ENCODE measurements at places on chromosomes 2 and 18.

DNA sequence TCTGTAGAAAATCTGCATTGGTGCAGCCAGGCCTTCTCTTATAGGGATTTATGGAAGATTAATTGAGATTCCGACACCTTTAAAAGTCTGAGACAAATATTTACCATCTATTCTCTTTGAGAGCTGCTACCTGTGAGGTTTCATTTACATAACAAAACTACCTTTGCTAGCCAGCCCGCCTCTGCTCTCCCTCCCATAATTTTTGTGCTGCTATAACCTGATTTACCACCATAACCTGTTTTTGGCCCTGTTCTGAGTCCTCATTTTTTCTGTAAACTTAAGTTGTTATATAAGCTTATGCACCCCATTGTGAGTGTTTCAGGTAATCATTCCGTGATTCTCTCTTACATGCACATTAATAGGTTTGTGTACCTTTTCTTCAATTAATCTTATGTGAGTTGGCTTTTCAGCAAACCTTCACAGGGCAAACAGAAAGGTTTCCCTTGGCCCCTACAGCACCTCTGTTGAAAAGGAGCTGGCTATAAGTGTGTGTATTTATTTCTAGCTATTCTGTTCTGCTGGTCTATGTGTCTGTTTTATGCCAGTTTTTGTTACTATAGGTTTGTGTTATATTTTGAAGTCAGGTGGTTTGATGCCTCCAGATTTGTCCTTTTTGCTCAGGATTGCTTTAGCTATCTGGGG lies 114.9 kb upstream of the XIRP2 start:
- DNase-seq, result no peak

DNA sequence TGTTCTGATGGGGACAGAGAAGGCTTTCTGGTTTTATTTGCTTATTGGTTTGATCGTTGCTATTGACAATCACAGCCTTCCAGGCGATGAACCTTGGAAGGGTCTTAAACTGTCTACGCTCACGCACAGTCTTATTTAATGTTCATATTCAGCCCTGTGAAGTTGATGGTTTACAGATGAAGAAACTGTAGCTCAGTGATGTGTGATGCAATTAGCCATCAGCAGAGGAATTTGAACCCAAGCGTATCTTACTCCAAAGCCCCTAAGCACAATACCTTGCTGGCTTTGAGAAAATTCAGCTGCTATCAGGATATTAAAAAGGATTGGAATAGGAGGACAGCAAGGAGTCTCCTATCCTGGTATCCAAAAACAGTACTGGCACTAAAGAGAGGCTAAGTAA lies 98.3 kb upstream of the STPG4 start:
- no peak for DNase-seq

GRCh38 chr18:48942554-48943261 lies 8.1 kb downstream of the SMAD7 start:
- DNase-seq, result no peak

GRCh38 chr2:171081649-171082111 lies 79.0 kb downstream of the TLK1 start:
- DNase-seq, result no peak

GRCh38 chr2:188678882-188679281 lies 295.3 kb upstream of the COL3A1 start:
- no peak for DNase-seq

- no peak for DNase-seq
These were observed 7.5 kb downstream of the C18orf32 start for GRCh38 chr18:49479381-49480137.

DNA sequence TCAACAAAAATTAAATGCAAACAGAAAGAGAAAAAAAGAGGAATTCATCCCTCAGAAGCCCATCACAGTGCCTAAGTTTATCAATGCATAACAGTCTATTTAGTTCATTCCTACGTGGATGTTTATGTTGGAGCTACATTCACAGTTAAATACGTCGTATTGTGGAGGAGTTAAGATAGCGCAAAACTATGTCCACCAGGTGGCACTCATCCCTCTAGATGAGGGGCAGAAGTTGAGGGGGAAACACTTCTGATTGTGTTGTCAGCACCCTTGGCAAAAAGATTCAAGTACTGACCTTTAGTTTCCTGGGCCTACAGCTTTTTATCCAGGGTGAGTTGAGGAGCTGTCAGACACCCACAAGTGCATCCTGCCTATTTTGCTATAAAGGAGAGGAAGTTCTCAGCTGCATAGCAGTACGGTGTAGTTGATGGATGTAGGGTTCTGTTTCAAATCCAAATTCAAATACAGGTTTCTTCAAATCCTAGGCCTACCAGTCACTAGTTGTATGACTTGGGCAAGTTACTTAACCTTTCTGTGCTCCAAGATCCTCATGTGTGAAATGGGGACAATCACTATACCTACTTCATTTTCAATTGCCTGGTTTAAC lies 26.8 kb upstream of the MYO1B start:
- peak; percentile 82 for DNase-seq

GRCh38 chr2:141714496-141714895 lies 416.3 kb downstream of the LRP1B start:
- no peak for DNase-seq

- DNase-seq, result no peak
These were observed 38.0 kb downstream of the TSHZ1 start for GRCh38 chr18:75248426-75249174.

Data from inflammatory macrophage treated with lipopolysaccharide for 1 hour (primary cell).